ENCODE measurements at places on chromosomes 3 and 15.

DNA sequence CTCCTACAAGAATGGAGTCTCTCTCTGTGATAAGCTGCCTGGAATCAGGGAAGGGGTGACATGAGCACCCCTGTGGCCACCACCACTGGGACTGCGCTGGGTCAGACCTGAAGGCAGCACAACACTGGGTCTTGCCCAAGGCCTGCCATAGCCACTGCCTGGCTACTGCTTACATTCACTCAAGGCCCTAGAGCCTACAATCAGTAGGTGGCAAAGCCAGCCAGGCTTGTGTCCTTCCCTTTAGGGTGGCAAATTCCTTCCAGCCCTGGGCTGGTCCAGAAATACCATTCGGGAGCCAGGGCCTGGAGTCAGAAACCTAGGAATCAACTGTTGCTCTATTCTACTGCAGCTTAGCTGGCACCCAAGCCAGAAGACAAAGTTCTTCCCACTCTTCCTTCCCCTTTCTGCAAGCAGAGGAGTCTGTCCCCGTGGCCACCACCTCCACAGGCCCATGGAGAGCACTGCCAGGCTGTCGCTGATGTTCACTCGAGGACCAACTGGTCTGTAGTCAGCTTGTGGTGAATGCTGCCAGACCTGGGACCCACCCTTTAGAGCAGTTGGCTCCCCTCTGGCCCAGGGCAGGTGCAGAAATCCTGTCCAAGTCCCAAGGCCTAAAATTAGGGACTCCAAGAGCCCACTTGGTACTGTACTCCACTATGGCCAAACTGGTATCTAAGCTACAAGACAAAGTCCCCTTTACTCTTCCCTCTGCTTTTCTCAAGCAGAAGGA is 307.4 kb downstream of the THSD4 start:
- DNase-seq, result no peak

- DNase-seq, result no peak
Observed at GRCh38 chr3:12633108-12633507, 30.8 kb downstream of the RAF1 start.

DNA sequence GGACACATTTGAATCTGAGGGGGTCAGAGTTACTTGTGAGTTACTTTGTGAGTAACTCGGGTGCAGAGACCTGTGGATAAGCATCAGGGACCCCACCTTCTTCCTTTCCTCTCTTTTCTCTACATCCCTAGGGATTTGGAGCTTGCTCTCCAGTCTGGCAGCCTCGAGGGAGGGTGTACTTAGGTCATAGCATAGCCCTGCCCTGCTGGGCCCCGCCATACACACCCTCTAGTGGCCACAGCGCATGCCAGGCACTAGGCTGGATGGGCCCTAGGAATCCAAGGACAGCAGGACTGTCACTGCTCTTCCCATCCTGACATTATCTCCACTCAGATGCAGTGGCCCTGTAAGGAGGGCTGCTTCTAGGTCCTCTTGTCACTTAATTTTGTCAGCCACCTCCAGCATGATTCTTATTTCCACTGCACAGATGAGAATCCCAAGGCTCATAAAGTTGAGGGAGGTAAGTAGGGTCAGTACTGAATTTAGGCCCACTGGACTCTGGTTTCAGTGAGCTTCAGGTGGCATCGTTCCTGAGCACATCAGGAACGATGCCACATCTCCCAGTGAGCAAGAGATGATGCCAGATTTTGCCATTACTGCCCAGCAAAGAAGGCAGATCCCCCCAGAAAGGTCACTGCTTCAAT is 3.6 kb upstream of the SMAD6 start:
- DNase-seq, result peak; percentile 52

- DNase-seq, result peak; percentile 63
Observed at GRCh38 chr15:100224206-100225185, 117.3 kb downstream of the ADAMTS17 start.

DNA sequence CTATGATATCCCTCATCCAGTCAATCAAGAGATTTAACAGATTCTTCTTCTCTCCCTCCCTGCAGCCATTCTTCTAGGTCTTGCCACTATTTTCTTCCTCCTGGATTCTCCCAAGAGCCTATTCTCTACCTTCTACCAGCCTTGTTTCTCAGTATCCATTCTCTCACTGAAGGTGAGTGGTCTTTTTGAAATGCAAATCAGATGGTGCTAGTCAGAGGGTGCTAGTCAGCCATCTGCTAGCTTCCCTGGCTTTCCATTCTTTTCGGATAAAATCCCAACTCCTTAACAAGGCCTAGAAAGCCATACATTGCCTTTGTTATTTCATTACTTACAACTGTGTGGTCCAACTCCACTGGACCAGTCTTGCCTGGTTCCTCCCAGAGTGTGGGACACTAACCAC is 734.3 kb upstream of the CFAP20DC start:
- DNase-seq, result no peak
